SK-N-MC (cell line): ENCODE measurements at places on chromosomes 12 and 14.

DNA sequence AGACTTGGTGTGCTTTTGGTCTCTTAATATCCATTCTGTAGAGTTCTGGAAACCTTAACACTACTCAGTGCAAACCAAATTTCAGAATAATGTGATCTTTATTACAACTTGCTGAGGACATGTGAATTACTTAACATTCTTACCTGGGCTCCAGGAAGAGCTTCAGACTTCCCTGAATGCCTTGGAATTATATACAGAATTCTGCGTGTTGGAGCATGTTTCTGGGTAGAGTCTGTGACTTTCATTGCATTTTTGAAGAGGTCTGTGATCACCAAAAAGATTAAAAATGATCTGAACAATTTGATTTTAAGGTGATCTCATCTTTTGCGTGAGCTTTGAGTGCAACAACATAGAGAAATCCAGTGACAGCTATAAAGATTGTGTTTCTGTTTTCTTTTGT is 35.4 kb downstream of the ZDHHC17 start:
- no peak for DNase-seq

DNA sequence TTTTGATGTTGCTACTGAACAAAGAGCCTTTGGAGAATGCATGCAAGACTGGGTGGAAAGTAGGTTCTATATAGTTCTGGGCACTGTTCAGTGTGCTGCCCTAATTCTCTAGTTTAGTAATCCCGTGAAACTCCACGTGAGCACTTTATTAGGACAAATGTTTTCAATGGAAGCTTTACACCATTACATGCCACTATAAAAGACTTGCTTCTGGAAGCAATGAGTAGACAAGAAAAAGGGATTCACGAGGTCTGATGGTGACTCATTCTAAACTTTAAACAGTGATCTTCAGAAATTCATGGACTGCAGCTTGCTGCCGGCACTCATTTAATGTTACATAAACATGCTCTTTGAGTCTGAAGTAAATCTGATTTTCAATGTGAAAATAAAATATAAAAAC is 22.3 kb downstream of the ATG14 start:
- no peak for DNase-seq

DNA sequence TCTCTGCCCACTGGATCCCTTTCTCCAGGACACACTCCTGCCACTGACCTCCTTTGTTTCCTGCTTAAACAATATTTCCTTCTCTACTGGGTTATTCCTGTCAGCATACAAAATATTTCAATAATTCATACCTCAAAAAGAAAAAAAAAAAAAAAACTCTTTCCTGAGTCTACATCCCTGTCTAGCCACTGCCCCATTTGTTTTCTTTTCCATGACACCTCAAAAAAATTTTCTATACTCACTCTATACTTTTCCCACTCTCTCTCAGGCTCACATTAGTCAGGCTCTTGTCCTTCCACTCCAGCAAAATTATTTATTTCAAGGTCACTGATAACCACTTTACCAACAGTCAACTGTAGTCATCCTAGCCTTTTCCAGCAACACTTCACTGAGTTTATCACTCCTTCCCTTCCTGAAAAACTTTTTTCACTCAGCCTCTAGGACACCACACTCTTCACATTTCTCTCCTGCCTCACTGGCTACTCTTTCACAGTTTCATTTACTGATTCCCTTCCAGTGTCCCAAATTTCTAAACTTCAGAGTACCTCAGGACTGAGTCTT is 29.4 kb upstream of the GXYLT1 start:
- no peak for DNase-seq

DNA sequence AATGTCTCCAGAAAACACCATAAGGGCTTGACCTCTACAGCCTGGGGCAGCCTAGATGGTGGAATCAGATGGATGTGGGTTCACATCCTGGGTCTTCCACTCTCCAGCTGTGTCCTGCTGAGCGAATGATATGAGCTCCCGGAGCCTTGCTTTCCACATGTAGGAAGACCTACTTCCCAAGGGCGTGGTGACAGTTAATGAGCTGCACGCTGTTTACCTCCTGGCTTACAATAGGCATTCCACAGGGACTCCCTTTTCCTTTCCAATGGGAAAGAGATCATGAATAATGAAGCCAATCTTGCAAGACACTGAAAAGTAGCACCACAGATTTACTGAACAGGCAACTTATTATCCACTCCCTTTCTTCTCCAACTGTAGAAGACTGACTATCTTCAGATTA is 46.1 kb downstream of the TMTC1 start:
- DNase-seq: no peak

DNA sequence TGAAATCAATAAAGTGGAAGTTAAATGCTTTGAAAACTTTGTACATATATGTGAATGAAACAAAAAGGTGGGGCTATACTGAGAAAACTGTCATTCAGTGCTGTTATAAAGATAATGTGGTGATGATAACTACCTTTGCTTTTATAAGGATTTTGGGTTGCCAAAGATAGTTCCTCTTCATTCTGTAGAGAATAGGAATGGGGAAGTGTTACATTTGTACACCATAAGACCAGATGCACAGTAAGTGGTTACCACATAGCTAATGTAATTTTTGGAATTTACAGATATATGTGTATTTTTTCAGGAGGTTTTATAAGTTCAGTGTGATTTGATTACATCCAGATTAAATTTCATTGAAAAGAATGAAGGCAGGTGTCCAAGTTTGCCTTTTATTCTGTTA is 18.1 kb downstream of the RAB21 start:
- no peak for DNase-seq

GRCh38 chr14:60641742-60642269 is 7.5 kb downstream of the SIX1 start:
- no peak for DNase-seq

DNA sequence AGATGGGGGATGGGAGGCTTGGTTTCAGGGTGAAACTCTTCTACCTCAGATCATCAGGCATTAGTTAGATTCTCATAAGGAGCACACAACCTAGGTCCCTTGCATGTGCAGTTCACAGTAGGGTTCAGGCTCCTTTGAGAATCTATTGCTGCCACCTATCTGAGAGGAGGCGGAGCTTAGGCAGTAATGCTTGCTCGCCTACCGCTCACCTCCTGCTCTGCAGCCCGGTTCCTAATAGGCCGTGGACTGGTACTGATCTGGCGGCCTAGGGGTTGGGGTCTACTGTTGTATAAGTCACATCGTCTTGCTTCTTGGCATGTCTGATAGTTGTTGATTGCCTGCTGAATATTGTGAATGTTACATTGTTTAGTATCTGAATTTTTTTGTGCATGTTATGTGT is 12.2 kb downstream of the SCYL2 start:
- no peak for DNase-seq

DNA sequence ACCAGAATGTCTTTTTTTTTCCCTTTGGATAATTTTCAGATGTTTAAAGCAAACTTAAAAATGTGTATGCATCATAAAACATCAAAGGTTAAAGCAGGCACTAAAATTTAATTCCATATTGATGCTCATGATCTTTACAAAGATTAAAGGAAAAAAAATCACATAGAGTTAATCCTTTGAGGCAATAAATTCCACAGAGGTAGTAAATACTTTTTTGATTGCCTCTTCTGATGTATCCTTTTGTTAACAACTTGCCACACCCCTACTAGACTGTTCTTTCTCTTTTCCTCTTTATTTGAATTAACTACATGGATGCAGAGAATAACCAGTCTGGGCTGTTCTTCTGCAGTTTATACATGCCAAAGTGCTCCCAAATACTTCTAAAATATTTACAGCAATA is 45.2 kb upstream of the KCNJ8 start:
- no peak for DNase-seq

GRCh38 chr14:25259470-25259869 is 209.5 kb upstream of the STXBP6 start:
- no peak for DNase-seq

DNA sequence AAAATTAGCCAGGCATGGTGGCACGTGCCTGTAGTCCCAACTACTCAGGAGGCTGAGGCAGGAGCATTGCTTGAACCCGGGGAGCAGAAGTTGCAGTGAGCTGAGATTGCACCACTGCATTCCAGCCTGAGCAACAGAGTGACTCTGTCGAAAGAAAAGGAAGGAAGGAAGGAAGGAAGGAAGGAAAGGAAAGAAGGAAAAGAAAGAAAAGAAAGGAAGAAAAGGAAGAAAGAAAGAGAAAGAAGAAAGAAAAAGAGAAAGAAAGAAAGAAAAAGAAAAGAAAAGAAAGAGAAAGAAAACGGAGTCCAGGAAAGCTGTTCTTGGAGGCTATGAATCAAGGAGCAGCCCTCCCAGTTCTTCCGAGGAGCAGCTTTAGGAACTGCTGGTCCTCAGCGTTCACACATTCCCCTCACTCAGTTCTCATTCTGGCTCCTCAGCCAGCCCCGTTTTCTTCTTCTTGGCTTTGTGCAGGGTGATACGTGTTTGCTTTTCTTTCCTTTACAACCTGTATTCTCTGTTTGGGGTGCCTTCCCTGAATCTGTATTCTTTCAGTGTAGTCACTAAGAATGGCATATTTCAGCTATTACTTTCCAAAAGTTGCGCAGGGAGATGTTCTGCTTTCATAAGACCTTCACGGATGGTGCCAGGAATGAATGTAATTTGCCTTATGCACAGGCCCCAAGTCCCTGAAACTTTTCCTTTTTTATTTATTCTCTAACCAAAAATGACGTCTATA is 12.2 kb downstream of the FBXL14 start:
- DNase-seq: no peak

DNA sequence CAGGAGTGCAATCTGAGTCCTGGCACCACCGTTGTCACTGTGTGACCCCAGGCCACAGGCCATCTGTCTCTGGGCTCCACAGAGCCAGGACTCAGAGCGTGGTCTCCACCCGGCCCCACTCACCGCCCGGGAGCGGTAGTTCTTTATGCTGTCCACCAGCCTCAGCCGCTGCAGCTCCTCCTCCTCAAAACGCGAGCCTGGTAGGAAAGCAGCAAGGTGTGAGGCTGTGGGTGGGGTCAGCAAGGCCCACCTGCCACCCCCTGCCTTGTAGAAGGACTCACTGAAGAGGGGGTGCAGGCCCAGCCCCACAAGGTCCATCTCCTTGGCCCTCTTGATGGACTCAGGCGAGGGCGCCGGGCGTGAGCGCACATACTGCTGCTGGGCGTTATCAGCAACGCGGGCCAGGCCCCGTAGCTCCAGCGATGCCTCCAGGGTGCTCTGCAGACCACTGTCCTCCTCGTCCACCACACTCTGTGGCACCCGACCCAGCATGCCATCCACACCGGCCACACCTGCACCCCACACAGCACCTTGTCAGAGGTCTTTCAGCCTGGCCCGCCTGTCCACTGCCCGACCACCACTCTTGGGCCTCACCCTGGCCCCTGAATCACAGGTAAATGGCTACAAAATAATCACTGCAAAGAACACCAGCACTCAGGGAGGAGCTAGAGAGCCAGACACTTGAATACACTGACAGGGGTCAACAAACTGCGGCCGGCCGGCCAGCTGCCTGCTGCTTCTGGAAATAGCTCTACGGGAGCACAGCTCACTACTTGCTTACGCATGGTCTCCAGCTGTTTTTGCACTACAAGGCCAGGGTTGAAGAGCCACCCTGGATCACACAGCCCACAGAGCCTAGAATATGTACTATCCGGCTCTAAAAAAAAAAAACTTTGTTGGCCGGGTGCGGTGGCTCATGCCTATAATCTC is 16.3 kb downstream of the CFAP73 start:
- DNase-seq: no peak

GRCh38 chr14:103443111-103443510 is 57.9 kb downstream of the MARK3 start:
- no peak for DNase-seq

- DNase-seq: no peak
These were observed 6.1 kb downstream of the CAMKK2 start for GRCh38 chr12:121290410-121290809.

DNA sequence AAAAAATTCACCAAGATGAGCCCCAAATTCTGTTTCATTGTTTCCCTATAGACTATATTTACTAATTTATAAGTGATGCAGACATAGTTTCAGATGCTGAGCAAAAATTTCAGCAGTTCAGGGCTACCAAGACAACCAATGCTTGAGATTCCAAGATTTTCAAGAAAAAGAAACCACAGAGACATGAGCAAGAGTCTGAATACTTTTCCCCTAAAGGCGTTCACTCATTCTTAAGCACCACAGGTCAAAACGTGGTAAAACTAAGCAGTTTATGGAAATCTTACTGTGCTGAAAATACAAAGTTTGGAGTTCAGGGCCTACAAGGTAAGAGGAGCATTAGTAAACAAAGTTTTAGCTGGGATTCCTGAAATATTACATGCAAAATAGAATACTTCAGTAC is 221.2 kb downstream of the KCNH5 start:
- DNase-seq: no peak

DNA sequence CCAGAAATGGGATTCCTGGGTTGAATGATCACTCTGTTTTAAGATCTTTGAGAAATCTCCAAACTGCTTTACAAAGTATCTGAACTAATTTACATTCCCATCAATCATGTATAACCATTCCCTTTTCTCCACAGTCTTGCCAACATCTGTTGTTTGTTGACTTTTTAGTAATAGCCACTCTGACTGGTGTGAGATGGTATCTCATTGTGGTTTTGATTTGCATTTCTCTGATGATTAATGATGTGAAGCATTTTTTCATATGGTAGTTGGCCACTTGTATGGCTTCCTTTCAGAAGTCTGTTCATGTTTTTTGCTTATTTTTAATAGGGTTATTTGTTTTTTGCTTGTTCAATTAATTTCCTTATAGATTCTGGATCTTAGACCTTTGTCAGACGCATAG is 211.8 kb upstream of the AVPR1A start:
- no peak for DNase-seq

DNA sequence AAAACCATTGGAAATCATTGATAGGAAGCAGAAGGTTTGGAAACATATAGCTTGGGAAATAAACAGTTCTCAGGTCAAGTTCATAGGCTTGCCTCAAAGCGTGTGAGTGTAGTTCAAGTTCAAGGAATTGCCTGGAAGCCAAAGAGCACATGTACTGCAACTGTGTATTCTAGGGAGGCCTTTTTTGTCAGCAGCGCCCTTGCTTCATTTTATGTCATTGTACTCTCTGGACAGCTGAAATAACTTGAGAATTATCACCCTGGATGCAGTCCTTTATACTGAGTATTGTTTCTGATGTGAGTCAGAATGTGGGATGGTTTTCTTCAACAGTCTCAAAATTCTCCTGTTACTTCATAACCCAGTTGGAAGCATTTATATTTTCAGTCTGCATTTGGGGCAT is 16.0 kb upstream of the EVL start:
- DNase-seq: no peak

DNA sequence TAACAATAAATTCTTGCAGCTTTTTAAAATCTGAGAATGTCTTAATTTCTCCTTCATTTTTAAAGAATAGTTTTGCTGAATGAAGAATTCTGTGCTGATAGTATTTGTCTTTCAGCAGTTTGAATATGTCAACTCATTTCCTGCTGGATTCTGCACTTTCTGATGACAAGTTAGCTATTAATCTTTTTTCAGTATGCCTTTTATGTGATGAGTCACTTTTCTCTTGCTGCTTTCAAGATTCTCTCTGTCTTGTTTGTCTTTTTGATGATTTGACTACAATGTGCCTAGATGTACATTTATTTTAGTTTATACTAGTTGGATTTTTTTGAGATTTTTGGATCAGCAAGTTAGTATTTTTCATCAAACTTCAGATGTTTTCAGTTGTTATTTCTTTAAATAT is 87.9 kb upstream of the AVPR1A start:
- DNase-seq: no peak

- DNase-seq: no peak
These were observed 26.6 kb downstream of the PRKCH start for GRCh38 chr14:61347826-61348443.

- DNase-seq: no peak
These were observed 1.1 kb upstream of the FERMT2 start for GRCh38 chr14:52951681-52952554.
